ENCODE measurements at places on chromosomes 11 and 22.
A peak's percentile ranks its signal among the peaks of the same experiment; 100 is the strongest.

GRCh38 chr22:45551310-45552016 lies 48.8 kb downstream of the FBLN1 start:
- DNase-seq: no peak

DNA sequence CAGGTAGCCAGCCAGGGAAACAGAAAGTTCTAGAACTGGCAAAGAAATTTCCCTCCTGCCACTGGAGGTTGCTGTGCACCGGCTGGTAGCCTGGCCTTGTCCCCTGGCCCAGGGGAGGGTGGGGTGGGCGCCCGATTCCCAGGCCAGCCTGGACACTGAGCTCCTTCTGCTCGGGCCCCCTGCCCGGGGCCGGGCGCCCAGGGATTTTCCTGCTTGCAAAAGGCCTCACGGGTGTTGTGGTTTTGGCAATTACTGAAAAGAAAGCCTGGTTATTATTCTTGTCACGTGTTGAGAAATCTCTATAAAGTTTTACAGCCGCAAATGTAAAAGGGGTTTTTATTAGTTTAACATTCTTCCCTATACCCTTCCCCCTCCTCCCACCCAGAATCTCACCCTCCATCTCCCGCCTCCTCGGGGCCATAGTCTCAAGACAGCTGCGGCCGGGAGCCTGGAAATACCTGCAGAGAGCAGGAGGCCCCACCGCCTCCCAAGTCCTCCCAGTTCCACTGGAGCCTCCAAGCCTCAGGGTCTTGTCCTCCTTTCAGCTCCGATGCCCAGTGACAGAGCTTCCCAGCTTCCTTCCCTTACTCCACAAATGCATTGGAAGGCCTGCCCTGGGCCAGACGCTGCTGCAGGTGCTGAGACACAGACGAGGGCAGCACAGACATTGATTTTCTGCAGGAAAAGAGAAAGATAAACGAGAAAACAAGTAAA lies 1515.6 kb downstream of the TBC1D22A start:
- no peak for DNase-seq

GRCh38 chr11:122717264-122717867 lies 61.8 kb downstream of the UBASH3B start:
- DNase-seq: no peak

GRCh38 chr22:17451316-17451715 lies 82.1 kb downstream of the CECR2 start:
- DNase-seq: no peak

DNA sequence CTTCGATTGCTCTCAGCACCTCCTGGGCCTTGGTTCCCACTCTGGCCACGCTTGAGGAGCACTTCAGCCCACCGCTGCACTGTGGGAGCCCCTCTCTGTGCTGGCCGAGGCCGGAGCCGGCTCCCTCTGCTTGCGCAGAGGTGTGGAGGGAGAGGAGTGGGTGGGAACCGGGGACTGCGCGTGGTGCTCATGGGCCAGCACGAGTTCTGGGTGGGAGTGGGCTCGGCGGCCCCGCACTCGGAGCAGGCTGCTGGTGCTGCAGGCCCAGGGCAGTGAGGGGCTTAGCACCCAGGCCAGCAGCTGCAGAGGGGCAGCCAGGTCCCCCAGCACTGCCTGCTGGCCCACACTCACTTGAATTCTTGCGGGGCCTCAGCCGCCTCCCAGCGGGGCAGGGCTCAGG lies 12.2 kb downstream of the OR4B1 start:
- no peak for DNase-seq

GRCh38 chr11:16925561-16926065 lies 88.6 kb downstream of the PLEKHA7 start:
- no peak for DNase-seq

GRCh38 chr11:11025087-11025486 lies 167.2 kb upstream of the ZBED5 start:
- no peak for DNase-seq

DNA sequence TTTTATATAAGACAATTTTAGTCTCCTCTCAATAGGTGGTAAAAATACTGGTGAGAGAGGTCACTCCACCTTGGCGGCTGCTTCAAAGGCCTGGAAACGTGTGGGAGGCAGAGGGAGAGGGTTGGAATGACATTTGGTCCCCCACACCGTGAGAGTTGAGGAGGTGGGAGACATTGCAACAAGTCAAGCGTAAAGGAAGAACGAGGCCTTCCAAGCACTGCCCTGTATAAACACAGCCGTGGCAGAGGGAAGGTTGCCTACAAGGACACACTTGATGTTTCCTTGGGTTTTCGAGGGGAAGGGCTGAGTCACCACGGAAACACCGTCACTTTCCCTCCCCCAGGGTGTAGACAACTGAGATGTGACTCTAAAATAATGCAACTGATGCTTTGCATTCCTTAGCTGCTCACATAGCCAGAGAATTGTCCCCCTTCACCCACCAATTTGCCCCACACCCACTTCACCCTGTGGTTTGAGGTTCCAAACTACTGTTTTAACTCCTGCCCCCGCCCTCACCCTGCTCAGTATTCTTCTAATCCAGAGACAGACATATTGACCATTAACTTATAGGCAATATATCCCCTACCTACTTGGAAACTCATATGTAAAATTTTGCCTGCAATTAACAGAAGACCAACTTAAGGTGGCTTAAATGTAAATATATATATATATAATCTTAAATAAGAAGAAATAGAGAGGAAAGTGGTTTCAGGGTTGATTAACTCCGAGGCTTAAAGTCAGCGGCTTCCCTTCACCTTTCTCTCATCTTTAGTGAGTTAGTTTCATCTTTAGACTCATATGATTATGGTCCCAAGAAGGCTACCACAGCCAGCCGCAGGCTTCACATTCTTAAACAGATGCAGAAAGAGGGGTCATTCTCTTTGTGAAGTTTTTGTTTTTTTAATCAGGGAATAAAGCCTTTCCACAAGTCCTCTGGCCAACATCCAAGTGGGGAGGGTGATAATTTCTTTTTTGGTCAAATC lies 54.1 kb upstream of the BDNF start:
- DNase-seq: no peak

- no peak for DNase-seq
Observed at GRCh38 chr11:94544646-94545263, 1.0 kb downstream of the FUT4 start.

- peak; percentile 73 for DNase-seq
Observed at GRCh38 chr22:37898441-37899181, 7.5 kb upstream of the MICALL1 start.

- no peak for DNase-seq
Observed at GRCh38 chr11:78069465-78069864, 5.8 kb downstream of the THRSP start.

DNA sequence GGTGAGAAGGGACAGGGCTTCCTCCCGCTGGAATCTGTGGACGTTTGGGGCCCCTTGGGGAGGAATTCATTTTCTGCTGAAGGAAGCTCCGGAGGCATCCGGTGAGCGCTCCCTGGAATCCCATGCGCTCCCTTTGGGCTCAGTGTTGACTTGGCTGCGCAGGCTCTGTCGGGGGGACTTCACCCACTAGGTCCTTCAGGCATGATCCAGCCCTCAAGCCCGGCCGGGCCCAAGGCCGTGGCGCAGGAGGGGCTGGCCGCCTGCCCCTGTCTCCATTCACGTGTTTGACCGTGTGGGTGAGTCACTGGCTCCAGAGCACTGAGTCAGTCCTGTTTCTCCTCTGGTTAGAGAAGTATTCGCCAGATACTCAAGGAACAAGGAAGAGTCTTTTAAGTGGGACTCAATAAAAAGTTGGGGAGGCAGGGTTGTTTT lies 1.4 kb downstream of the CTTN start:
- peak; percentile 31 for DNase-seq

- no peak for DNase-seq
Observed at GRCh38 chr11:96781082-96781481, 391.3 kb downstream of the JRKL start.

DNA sequence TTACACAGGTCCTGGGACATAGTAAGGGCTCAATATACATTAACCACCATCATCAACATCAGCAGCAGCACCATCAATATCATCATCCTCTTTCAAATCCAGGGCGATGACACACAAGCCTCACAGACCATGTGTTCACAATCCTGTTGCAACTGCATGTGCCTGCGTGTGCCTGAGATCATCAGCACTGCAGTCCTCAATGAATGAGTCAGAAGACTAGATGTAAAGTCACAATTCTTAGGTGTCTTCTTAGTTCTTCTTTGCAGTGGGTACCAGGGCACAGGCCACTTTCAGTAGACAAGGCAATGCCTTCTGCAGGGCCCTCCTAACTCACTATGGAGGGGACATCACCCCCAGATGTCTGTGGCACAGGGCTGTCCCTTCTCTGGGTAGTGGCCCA lies 111.1 kb downstream of the MYO18B start:
- DNase-seq: no peak

GRCh38 chr11:83056611-83057010 lies 15.1 kb downstream of the RAB30 start:
- no peak for DNase-seq

- no peak for DNase-seq
Observed at GRCh38 chr11:122339436-122340060, 223.5 kb upstream of the BLID start.

DNA sequence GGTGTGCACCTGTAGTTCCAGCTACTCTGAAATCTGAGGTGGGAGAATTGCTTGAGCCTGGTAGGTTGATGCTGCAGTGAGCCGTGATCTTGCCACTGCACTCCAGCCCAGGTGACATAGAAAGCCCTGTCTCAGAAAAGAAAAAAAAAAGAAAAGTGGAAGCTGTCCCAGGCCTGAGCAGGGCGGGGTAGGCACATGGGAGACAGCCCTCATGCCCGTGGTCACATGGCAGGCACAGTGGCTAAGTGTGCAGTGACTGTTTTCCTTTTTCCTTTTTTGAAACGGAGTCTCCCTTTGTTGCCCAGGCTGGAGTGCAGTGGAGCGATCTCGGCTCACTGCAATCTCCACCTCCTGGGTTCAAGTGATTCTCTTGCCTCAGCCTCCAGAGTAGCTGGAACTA lies 7.8 kb downstream of the OTUB1 start:
- DNase-seq: no peak

DNA sequence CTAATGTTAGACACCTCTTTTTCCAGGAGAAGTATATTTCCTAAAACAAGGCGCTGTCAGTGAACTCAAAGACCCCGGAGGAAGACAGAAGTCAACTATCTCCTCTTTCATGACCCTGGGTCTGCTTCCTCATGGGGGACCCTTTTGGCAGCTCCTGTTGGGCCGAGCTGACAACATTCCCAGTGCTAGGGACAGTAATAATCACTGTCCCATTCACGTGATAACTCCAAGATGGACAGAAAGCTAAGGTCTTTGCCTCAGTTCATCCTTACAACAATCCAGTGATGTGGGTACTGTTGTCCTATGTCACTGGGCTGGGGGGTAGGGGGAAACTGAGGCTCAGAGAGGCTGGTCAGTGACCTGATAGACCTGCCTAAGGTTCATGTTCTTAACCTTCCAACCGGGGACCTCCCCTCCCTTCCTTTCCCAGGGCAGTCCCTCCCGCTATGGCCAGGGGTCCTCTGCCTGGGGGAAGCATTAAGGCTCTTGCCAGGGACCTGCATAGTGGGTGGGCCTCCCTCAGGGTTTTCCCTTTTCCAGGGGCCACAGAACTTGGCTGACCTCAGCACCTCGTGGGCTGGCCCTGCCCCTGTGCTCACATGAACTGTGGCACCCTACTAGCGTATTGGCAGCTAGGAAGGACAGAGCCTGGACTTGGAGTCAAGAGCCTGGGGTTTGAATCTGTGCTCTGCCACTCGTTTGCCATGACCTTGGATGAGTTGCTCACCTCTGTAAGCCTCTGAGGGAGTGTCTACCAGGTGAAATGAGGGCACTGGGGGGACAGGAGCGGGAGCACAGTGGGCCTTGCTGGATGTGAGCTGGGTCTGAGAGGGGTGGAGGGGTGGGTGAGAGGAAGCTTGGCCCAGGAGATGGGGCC lies 53.6 kb downstream of the LRRC32 start:
- no peak for DNase-seq

DNA sequence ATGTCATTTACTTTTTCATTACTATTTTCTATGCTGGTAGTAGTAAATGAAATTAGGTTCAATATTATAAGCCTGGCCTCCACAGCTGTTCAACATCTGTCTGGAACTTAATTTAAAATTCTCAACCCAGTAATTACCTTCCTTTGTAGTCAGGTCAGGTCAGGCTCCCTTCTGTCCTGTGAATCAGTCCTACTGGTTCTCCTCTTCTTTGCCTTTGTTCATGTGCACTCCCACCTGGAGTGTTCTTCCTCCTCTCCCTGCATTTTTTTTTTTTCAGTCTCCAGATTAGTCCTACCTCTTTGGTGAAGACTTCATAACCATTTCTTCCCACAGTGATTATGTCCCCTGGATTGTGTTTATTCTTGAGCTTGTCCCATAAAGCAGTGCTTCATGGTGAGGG lies 67.9 kb downstream of the DKK3 start:
- DNase-seq: no peak

DNA sequence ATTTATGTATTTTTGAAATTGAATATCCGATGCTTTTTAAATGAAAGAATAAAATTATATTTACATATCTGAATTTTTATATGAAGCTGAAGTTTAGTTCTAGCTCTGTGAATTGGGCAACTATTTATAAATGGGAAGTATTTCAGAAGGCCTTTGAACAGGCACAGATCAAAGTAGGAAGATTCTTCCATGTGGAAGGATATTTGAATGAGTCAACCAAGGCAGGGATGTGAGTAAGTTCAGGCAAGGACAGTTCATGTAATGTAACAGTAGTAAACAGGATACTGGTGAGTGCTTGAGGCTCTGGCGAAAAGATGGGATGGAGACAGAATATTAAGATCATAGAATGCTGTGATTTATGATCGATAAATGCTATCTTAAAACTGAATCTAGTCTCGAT lies 417.8 kb upstream of the CCDC179 start:
- no peak for DNase-seq

DNA sequence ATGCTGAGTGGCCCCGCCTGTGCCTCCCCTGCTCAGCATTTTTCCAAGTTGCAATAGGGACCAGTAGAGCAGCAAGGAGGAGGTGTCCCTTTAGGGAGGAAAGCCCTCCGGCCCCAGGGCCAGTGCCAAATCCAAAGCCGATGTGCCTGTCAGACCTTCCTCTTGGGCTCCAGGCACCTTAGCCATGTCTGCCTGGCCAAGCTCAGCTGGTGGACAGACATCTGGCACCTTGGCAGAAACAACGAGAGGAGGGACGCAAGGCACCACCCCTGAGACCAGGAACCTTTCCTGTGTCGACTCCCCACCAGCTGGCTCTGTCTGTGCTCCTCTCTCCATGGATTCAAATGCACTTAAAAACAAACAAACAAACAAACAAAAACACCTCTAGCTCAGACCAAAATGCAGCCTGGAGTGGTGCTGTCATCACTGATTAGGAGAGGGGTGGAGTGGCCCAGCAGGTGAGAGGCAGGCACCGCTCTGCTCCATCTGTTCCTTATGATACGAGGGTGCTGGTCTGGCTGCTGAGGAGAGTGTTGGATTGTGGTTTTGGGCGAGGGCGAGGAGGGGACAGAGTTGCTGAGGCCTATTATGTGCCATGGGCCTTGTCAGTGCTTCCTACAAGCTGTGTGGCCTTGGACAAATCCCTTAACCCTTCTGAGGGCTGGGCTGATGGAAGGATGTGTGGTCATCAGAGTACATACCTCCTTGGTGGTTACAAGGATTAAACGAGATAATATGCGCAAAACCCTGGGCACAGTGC lies 46.2 kb downstream of the TP53I11 start:
- DNase-seq: no peak

DNA sequence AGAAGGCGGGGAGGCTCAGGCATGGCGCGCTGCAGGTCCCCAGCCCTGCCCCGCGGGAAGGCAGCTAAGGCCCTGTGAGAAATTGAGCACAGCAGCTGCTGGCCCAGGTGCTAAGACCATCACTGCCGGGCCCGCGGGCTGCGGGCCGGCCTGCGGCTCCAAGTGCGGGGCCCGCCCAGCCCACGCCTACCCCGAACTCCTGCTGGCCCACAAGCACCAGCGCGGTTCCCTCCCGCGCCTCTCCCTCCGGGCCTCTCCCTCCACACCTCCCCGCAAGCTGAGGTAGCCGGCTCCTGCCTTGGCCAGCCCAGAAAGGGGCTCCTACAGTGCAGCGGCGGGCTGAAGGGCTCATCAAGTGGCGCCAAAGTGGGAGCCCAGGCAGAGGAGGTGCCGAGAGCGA lies 4.6 kb upstream of the RDX start:
- DNase-seq: no peak
